ENCODE measurements at places on chromosomes 4 and X. TPM values are rescaled to one million over a fixed set of nuclear protein-coding genes. Genes with fewer than 3 reads are reported as not detected.

Gene NFKB1
- polyA plus RNA-seq: 4.5 TPM

Gene PPP4R3C
- not detected for polyA plus RNA-seq

Gene SCFD2
- 8.3 TPM for polyA plus RNA-seq

Gene SLIT2
- 29.0 TPM for polyA plus RNA-seq

Gene PNMA6A
- 11.3 TPM for polyA plus RNA-seq

Gene CLNK
- polyA plus RNA-seq: not detected

Gene NAT8L
- polyA plus RNA-seq: 12.6 TPM

Gene AFM
- polyA plus RNA-seq: not detected

Gene TMEM150C
- polyA plus RNA-seq: 4.9 TPM

Gene CAPN6
- 0.46 TPM for polyA plus RNA-seq

Gene CYTL1
- not detected for polyA plus RNA-seq

Gene HTN1
- not detected for polyA plus RNA-seq

Measured in neural cell (in vitro differentiated cells).